ENCODE measurements at places on chromosomes 1 and 21. TPM values are rescaled to one million over a fixed set of nuclear protein-coding genes. Genes with fewer than 3 reads are reported as not detected.

Gene P3R3URF
- total RNA-seq, result not detected

DNA sequence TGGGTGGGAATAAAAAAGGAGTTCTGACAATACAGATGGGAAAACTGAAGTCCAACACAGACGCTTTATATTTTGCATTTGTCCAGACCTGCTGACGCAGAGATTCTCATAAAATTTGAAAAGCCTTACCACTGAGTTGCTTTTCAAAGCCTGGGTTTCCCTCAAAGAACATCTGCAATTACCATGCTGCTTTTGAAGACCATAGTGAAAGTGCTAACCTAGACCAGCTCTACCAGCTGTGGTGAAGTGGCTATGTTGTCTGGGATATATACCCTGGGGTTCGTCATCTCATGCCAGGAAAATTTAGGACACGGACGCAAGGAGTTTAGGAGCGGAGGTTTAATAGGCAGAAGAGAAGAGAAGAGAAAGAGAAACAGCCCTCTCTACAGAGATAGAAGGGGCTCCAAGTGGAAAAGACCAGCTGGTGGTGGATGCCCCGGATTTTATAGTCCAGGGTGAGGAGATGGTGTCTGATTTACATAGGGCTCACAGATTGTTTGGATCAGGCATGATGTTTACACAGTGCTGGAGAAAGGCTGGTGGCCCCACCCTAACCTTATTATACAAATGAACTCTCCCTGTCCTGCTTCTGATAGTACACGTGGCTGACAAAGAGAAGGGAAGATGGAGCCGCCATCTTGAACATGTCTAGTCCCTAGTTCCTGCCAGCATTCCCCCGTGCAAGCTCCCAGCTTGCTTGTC, 73.8 kb downstream of the AK4 start:
- no peak for DNase-seq

GRCh38 chr1:30146448-30146847, 576.9 kb downstream of the MATN1 start:
- no peak for DNase-seq

DNA sequence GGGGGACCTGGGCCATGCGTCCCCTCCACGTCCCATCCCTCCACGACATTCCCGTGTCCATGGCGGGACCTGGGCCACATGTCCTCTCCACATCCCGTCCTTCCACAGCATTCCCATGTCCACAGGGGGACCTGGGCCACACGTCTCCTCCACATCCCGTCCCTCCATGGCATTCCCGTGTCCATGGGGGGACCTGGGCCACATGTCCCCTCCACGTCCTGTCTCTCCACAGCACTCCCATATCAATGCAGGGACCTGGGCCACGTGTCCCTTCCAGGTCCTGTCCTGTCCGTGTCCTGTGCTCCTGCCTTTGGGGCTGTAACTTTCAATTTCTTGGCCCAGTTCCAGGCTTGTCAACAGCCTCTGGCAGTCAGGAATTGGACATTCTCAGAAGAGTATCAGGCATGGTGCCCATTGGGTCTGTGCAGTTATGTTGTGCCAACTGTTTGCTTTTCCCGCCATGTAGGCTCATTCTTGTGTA, 47.1 kb downstream of the WNT9A start:
- peak; percentile 12 for DNase-seq

DNA sequence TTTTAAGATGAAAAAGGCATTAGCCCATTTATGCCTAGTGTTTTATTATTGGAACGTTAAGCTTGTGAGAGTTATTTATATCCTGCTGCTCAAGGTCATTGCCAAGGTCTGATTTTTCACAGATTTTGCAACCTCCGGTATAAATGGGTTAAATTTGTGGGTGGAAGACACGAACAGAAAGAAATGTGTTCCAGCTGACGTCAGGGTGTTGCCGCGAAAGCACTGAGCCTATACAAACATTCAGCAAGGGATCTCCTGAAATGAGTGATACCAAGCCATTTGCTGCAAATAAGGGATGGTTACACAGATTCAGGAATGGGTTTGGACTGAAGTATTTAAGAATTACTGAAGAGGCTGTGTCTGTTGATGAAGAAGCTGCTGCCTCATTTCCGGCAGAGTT, 32.2 kb downstream of the TMED5 start:
- DNase-seq, result no peak

- DNase-seq, result peak; percentile 32
Measured at GRCh38 chr1:61450872-61451571, 273.9 kb downstream of the TM2D1 start.

DNA sequence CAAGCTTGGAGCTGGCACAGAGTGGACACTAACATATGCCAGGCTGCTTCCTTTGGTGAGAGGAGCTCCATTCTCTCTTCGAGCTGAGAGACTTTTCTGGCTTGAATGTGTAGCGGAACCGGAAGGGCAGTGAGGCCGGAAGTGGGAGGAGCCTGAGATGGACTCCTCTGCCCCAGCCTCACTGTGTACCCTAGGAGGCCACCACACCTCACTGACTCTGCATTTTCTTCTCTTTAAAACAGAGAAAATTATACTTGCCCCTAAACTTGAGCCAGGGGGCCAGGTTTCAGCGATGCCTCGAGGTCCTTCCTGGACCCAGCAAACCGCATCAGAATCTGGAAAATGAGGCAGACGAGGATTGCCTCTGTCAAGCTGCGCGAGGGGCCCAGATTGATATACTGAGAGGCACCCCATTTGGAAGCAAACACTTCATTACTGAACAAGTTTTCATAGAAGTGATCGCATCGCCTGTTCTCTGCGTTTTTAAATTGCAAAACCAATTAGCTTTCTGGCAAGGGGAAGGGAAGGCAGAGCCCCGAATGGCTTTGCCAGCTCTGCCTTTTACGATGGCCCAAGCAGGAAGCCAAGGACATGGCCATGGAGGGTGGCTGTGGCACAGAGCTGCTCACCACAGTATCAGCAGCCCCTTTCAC, 708.1 kb downstream of the PTPRU start:
- no peak for DNase-seq

DNA sequence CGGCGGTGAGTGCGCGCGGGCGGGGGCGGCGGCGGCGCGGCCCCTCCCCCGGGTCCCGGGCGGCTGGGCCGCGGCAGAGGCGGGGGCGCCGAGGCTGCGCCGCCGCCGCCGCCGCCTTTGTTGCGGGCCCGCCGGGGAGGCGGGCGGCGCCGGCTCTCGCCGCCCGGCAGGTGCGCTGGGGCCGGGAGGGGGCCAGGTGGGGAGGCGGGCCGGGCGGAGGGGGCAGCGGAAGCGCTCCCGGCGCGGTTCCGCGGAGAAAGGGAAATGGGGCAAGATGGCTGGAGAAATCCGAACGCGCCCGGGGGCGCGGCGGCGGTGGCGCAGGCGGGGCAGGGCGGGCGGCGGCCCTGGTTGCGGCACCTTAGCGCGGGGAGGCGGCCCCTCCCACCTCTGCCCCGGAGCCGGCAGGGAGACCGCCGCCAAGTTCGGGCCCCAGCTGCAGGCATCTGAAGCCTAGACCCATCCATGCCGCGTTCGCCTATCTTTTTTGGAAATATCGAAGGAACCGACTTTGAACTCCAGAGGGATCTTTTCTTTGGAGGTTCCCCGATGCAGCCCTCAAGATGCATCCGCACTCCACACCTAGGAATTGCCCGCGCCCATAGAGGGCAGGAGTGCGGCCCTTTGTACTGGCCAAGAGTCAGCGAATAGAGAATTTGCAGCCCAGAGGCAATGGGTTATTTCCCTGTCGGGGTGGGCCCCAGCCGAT, 479 bp downstream of the POGK start:
- DNase-seq, result peak; percentile 75

DNA sequence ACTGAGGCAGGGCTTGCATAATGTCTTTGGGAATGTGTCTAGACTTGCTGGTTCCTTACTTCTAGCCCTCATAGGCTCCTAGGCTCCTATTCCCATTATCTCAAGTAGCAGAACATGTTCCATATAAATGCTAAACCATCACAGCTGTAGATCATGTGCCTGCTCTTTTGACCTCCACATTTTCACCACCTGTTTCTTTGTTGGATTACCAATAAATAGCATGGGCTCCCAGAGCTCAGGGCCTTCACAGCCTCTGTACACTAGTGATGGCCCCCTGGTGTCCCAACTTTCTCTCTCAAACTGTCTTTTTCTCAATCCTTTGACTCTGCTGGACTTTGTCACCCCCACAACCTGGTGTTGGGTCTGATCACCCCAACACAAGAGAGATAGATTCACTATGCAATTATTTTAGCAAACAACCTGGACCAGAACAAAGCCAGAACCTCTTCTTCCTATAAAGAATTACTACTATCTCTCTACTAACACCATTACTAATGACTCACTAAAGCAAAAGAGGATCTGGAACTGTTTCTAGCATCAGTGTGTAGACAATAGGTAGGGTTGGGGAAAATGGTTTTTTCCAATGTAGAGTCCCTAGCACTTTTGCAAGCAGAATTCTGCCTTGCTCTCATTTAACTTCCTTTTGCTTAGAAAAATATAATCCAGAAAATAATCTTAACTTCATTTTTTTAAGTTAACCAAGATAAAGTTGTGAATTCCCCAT, 51.7 kb downstream of the WLS start:
- no peak for DNase-seq

- DNase-seq, result no peak
Measured at GRCh38 chr1:39305555-39305954, 101.1 kb downstream of the MACF1 start.

DNA sequence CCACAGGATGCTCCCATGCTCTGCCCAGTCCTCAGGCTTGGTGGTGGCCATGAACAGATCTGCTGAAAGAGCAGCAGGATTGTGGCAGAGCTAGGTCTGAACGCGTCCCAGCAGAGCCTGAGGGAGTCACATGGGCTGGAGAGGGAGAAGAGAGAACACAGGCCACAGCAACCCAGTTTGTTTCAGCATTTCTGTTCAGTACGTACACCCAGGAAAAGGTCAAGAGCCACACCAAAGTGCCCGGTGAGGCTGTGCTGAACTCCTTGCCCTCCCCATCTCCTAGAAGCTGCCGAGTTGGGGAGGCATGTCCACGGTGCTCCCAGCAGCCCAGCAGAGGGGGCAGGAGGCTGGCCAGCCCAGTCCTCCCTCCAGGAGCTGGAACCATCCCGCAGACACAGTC, 5.5 kb downstream of the PKP1 start:
- DNase-seq, result no peak

DNA sequence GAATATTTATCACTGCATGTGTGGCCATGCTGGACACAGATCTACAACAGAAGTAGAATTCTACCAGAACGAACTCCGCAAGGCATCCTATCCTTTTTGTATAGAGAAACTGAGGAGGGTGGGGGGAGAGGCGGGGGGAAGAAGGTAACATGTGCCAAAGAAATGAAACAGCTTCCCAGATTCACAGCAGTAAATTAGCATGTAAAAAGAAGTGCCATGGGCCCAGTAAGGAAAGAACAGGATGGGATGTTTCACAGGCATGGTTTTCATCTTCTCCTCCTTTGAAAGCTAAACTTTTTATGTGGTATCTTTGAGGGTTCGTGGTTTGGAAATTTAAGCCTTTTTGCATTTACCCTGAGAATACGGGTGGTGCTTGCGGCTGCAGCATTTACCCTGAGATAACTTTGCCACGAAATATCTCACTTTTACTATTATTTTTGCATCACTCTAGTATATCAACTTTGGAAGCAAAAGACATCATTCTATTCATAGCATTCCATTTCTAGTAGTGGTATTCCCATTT, 168.9 kb downstream of the TPR start:
- no peak for DNase-seq

GRCh38 chr1:202848191-202848542, 37.4 kb downstream of the PCAT6 start:
- no peak for DNase-seq

GRCh38 chr1:94819945-94820746, at the start of gene SLC44A3:
Gene SLC44A3, plus strand, starts transcription at chr1:94820357. Its CDS starts 95 bp downstream, at chr1:94820452.
- peak; percentile 70 for DNase-seq

DNA sequence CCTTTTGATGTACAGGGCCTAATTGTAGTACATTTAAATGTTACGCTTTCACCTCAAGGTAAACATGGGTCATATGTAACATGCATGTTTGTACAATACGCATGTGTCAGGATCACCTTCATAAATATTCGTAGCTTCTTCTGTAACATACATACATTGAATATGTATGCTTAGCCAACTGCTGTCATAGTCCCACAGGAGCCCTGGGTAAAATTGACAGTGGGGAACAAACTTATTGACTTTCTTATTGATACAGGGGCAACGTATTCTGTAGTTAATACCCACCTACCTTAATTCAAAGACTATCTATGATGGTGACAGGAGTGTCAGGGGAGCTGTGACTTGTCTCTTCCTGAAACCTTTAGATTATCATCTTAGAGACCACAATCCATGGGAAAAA, 3.7 kb upstream of the REN start:
- no peak for DNase-seq

Gene SIPA1L2
- 52.9 TPM for total RNA-seq

DNA sequence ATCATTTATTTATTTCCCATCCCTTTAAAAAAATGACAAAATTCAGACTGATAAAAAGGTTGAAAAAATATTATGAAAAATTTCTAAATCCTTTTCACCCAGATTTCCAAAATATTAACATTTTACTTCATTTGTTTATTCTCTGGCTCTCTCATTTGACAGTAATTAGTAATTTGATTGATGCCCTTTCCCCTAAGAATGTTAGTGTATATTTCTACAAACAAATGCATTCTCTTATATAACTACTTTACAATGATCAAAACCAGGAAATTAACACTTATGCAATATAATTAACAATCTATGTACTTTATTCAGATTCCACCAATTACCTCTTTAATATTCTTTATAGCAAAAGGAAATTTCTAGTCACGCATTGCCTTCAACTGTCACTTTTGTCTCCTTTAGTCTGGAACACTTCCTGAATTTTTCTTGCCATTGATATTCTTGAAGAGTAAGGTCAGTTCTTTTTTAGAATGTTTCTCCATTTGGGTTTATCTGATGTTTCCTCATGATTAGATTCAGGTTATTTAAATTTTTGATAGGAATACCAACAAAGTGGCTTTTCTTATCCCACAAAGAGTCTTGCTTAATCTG, 3.9 kb downstream of the CD53 start:
- DNase-seq, result no peak

DNA sequence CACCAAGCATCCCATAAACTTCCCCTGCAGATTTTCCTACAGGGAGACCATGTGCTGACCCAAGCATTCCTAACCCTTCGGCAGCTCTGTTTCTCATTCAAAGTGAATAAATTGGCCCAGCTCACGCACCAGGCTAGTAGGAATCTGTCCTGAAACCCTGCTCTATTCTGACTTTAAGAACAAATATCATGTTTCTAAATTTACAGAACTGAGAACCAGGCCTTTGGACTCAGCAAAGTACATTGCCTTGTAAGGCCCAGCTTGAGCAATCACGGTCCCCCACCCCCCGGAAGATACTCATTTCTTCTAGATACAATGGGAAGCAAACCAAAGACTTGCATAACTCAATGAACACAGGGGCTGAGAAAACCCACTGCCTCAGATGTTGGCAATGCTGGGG, 160.1 kb upstream of the NFIA start:
- no peak for DNase-seq

Gene C8A
- total RNA-seq, result not detected

DNA sequence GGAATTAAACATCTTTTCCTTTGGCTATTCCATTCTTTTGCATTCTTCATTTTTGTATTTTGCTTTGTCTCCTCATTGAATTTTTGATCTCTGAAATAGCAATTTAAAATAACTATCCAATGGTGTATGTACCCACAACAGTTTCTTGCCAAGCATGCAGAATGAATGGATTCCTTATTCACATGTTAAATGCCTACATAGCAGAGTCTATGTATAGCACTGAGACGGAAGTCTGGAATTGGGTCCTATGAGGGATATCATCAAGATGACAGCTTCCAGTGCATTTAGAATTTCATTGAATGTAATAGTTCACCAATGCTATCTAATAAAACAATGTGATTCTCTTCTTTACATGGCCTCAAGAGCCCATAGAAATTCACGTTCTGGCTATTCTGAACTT, 97.5 kb downstream of the MRPS6 start:
- no peak for DNase-seq

Data from ovary (tissue), 10 donors.